ENCODE measurements at places on chromosomes 16 and 17.

DNA sequence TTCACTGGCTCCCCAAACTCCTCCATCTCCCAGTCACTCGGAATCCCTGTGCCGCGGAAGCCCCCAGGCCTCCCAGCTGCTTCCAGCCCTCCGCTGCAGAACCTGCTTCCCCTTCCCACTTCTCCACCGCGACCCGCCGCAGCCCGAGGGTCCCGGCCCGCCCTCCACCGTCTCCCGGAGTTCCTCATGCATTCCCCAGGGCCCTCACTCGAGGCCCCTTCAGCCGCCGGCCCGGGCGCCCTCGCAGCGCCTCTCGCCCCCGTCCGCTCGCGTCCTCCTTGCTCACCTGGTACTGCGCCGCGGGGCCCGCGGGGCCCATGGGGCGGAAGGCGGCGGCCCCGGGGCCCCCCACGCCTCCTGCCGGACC lies 329 bp downstream of the SMARCD2 start:
- DNase-seq = no peak

DNA sequence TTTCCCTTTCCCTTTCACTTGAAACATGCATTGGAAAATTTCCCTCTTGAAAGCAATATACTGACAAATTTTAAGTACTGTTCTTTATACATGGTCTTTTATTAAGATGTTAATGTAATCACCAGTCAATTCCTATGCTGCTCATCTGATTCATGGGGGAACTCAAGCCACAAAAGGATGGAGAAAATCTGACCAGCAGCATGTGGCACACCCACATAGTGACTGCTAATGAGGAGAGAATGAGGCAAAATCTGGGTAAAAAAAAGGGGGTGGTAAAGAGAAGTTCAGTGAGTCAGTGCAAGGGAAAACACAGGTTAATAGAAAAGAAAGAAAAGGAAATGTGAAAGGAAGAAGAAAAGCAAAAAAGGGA lies 11.3 kb downstream of the RFFL start:
- DNase-seq = no peak

DNA sequence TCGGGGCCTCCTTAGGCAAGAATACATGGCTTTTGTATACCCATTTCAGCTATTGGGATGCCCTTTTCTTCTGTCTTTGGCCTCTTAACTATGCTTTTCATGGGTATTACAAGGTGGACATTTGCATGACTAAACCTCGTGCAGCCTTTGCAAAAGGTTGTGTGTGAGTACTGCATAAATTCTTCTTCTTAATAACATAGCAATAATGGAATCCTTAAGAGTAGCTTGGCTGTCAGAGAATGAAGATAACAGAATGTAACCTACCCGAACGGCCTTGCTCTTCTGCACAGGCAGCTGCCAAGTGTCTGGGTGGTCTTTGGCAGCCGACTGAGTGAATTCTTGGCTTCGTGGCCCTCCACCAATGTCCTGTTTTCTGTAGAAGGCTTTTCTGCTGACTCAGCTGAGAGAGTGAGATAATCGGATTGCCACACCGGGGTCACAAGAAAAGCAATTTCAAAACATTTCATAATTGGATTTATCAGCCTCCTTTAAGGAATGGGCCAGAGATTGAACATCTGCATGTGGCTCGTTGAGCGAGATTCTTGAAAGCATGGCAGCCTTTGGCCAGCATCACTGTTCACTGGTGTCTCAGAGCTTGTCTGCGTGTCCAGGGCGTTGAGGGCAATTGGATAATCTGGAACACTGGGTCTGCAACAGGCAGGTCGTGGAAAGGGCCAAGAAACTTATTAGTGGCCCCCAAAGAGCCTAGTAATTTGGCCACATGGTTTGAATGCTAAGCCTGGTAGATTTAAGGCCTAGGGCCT lies 13.4 kb downstream of the IRF8 start:
- no peak for DNase-seq

GRCh38 chr17:74045608-74046280 lies 157.7 kb upstream of the RPL38 start:
- DNase-seq = no peak

DNA sequence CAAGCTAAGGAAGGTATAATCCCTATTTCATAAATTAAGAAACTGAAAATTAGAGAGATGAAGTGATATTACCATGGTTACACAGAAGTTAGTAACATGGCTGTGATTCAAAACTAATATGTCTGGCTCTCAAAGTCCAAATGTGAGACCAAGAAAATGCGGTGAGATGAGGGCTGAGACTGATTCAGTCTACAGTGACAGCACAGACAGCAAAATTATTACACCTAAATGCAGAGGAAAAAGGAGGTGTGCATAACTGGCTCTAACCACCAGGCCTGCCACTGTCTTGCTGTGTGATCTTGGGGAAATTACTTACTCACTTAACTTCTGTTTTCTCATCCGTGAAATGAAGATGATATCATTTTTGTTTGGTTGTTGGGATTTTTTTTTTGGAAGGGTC lies 270.0 kb upstream of the SOX9 start:
- DNase-seq = no peak

DNA sequence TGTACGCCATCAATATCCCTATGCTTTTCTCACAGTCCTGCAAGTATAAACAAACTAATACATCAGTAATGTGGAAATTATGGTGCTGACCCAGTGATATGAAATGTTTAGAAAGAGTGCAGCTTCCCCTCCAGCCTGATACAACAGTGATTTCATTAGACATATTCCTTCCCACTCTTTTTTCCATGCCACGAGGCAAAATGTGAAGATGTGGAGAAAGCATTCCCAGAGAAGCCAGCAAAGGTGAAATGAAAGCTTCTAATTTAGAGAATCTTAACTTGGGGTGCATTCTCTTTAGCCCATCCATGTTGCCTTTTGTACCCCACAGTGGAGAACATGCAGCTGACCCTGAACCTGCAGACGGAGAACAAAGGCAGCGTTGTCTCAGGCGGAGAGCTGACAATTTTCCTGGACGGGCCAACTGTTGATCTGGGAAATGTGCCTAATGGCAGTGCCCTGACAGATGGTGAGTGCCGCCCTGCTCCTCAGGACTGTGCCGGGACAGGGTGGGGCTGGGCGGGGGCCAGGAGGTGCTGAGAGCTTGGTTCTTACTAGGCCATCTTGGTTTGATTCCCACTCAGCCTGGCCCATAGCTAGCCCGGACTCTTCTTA lies 77.8 kb downstream of the WWP2 start:
- DNase-seq = no peak

GRCh38 chr16:63717806-63718205 lies 1404.1 kb downstream of the CDH11 start:
- DNase-seq = no peak

GRCh38 chr17:43702637-43703036 lies 40.9 kb upstream of the MEOX1 start:
- no peak for DNase-seq

DNA sequence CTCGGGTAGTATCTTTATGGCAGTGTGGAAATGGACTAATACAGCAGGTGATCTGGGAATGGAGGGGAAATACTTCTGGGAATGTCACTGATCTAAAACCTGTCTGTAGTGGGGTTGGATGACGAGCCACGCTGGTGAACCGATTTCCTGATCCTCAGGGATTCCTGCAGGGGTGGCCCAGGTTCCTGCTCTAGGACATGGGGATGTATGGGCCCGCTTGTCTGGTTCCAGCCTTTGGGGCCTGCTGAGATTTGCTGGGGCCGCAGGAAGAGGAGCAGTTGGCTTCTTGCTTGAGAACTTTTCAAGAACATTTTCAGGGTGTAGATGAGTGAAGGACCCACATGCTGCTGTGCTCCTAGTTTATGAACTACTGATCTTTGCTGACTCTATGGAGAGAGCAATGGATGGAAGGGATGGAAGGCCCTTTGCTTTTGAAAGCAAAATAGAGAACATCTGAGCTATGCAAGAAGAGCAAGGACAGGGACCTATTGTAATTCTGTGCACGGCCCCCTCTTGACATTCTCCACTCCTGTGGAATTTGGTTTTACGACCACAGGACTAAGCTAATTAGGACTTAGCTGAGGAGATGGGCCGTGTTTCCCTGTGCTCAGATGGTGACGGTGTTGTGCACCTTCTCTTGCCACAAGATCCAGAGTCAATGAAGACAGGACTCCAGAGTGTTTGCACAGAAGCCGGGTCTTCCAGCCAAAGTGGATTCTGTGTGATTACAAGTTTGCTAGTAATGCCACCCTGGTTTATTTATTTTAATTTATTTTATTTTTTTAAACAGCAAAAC lies 90.5 kb downstream of the SEC14L1 start:
- DNase-seq = no peak

DNA sequence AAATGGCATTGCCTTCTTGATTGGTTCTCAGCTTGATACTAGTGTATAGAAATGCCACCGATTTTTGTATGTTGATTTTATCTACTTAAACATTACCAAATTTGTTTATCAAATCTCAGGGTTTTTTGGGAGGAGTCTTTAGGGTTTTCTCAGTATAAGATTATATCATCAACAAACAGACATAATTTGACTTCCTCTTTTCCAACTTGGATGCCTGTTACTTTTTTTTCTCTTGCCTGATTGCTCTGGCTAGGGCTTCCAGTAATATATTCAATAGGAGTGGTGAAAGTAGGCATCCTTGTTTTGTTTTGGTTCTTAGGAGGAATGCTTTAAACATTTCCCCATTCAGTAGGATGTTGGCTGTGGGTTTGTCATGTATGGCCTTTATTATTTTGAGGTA lies 29.1 kb downstream of the EFCAB13 start:
- no peak for DNase-seq

DNA sequence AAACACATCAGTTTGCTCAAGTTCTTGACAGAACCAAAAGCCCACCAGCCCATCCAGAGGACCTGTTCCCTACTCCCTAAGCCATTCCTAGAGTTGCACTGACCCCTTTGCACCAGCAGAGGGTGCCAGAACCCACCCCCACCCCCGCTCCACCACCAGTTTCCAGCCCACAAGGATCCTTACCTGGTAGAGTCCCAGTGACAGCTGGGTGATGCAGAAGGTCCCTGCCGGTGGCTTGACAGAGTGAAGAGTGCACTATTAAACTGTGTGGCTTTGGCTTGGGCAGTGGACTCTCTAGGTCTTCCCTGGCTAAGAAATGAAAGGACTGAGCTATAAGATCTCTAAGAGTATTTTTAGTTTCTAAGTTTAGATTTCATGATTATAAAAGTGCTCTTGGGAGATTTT lies 73.3 kb upstream of the MTMR4 start:
- DNase-seq = no peak

GRCh38 chr17:74633326-74633725 lies 9.8 kb upstream of the CD300E start:
- DNase-seq = no peak

- no peak for DNase-seq
These were observed 11.2 kb downstream of the KLHL10 start for GRCh38 chr17:41848788-41849187.

- no peak for DNase-seq
These were observed 30.4 kb upstream of the GFOD2 start for GRCh38 chr16:67749436-67750078.

- DNase-seq = no peak
These were observed 211.4 kb downstream of the GSG1L start for GRCh38 chr16:27852116-27852515.

DNA sequence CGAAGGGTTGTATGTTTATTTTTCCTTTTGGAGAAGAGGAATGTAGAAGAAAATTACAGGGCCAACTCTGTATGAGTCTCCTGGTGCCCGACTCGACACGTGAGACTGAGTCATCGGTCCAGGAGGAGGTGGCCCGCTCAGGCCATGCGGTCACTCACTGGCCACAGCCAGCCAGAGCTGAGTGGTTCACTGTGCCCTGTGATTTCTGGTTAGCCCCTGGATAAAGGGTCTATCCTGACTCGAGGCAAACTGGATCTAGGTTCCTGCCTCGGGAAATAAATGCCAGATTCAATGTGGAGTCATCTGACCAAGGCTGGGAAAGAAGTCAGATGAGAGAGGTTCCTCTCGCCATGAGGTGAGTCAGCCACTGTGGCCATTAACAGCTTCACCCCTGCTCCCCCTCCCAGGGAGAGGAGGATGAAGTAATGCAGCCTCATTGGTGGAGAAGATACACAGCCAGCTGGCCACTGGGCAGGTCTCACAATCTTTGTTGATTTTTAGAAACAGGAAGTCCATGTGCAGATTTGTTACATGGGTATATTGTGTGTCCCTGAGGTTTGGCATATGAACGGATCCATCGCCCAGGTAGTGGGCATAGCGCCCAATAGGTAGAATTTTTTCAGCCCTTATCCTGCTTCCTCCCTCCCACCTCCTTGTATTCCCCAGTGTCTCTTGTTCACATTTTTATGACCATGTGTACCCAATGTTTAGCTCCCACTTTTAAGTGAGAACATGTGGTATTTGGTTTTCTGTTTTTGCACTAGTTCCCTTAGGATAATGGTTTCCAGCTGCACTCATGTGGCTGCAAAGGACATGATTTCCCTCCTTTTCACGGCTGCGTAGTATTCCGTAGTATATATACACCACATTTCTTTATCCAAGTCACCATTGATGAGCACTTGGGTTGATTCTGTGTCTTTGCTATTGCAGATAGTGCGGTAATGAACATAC lies 21.7 kb upstream of the USP36 start:
- DNase-seq = no peak

DNA sequence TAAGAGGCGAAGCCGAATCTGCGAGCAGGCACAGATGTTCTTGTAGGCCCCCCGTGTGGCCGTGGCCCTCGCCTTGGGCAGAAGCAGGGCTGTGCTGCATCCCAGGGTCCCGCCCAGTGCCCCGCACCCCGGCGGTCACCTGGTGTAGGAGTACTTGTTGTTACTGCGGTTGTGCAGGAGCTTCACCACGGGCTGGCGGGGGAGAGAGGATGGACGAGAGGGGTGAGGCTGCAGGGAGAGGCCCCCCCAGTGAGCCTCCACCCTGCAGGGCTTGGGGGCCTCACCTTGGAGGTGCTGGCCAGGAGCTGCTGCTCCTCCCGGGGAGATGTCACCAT lies 11.4 kb downstream of the ASPHD1 start:
- no peak for DNase-seq

- DNase-seq = no peak
These were observed 367.6 kb upstream of the ERCC4 start for GRCh38 chr16:13552062-13552959.

DNA sequence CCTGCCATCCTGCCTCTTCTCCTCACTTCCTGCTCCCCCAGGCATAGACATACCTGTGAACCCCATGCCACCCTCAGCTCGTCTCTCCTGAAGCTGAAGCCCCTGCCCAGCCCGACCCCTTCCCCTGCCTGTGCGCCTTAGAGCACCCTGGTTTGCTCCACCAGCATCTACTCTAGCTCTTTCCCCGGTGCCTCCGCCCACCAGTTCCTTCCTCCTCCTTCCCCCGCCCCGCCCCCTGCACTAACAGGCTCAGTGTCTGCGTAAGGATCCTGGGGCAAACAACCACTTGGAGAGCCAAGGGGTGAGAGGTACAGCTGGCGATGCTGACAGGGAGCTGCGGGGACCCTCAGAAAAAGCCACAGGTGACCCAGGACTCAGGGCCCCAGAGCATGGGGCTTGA lies 1.9 kb downstream of the GPR142 start:
- no peak for DNase-seq

GRCh38 chr16:559411-560203 lies 587 bp upstream of the PRR35 start:
- no peak for DNase-seq

GRCh38 chr16:49485663-49486062 lies 112.1 kb downstream of the C16orf78 start:
- DNase-seq = no peak

- no peak for DNase-seq
These were observed 3.5 kb upstream of the ITGAE start for GRCh38 chr17:3804503-3804931.

GRCh38 chr17:31202968-31203367 lies 94.1 kb downstream of the OMG start:
- no peak for DNase-seq

- no peak for DNase-seq
These were observed 2.3 kb upstream of the ITGA3 start for GRCh38 chr17:50053654-50053960.
